ENCODE measurements at places on chromosomes 7 and 10. TPM values are rescaled to one million over a fixed set of nuclear protein-coding genes. Genes with fewer than 3 reads are reported as not detected.

Gene IL6
- 0.54 TPM for total RNA-seq

Gene NPTX2
- total RNA-seq, result 0.08 TPM

Gene INMT
- total RNA-seq, result not detected

Gene CHRM2
- total RNA-seq, result not detected

Gene MYO1G
- 252 TPM for total RNA-seq

DNA sequence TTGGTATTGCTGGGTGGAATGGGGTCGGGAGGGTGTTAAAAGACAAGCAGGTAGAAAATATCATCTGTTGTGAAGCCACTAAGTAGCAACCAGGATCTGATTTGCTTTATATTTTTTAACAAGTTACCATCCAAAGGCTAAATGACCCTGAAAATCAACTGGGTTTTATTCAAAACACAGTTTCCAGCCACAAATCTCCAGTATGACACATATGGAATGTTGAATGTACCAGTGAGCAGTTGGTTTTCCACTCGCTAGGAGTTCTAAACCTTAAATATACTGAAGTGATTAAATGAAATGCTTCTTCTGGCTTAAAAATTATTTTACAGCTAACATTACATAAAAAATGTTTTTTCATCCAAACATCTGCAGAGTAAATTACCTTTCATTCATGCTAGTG is 112.5 kb downstream of the PDE1C start:
- DNase-seq, result no peak

- DNase-seq, result peak; percentile 22
Measured at GRCh38 chr10:97759158-97759887, 12.5 kb downstream of the SFRP5 start.

GRCh38 chr10:53406532-53406931 is 633.9 kb upstream of the MBL2 start:
- DNase-seq, result no peak

- no peak for DNase-seq
Measured at GRCh38 chr10:121846555-121846954, 81.3 kb downstream of the ATE1 start.

- no peak for DNase-seq
Measured at GRCh38 chr7:91324663-91325062, 60.4 kb downstream of the FZD1 start.

GRCh38 chr7:96667026-96667425 is 42.6 kb downstream of the SEM1 start:
- DNase-seq, result no peak

DNA sequence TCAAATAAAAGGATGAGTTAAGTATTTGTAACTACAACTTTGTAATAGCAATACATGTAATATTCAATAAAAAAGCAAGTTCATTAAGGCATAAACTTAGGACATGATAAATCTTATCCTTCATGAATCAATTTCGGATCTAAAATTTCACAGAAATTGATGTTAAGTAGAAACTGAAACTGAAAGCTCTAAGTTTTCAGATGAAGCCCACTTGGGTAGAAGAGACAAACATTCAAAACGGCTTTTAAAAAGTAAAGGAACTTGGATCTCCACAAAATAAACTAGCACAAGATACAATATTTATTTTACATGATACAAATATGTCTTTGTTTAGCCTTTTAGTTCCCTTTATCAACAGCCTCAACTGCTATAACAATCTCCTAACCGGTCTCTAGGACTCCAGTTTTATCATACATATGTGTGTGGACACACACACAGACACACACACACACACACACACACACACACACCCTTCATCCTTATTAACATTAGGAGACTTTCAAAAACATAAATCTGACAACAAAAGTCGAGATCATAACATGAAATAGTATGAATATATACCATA is 83.7 kb downstream of the USP6NL start:
- no peak for DNase-seq

DNA sequence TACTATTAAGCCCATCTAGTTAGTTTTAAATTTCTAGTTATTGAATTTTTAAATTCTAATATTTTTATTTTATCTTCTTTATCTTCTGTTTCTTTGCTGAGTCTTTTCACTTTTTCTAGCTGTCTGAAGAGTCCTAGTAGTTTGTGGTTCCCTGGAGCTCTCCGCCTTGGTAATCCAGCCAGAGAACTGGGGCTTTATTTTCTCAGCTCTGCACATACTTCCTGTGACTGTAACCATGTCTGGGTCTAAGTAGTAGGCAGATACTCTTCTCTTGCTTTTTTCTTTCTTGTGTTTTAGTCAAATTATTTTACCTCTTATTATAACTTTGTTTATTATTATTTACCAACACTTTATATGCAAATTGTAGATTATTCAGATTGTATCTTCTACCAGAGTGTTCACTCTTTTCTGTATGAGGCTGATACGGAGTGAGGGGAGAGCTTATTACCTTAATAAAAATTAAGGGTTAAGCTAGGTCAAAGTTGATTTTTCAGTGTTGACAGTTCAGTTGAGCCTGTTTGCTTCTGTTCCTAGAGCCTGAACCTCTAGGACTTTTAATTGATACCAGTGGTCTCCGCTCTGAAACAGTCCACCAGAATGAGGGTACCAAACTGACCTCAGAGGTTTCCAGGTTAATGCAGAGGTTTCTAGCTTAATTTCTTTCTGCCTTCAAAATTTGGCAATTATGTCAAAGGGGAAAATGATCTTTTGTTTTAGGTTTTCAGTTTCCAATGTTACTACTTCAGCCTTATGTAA is 155.4 kb downstream of the ADK start:
- no peak for DNase-seq

All from activated T-helper 1 cell treated with anti-CD3 and anti-CD28 coated beads, Interleukin-12 subunit alpha, Interleukin-12 subunit beta, Interleukin-2, Interleukin-4 antibody, amounts not matched to agents 30 ng/mL and 10 ng/mL and 1 ng/mL, durations not matched to agents 14 hours and 24 hours and 36 hours (primary cell).